Activated T-cell treated with anti-CD3 and anti-CD28 coated beads, Interleukin-2, amount 50 U/mL, for 72 hours (primary cell): ENCODE measurements at places on chromosomes 11 and 22. TPM values are rescaled to one million over a fixed set of nuclear protein-coding genes. Genes with fewer than 3 reads are reported as not detected.
A peak's percentile ranks its signal among the peaks of the same experiment; 100 is the strongest.

GRCh38 chr11:112882494-112883381 lies 78.5 kb upstream of the NCAM1 start:
- no peak overlapping the region for H3K4me3 ChIP-seq
- no peaks in the 10 kb centered on the region for H3K36me3 ChIP-seq
- H3K27ac ChIP-seq, result no peak overlapping the region
- H3K27me3 ChIP-seq, result peaks cover 4% of the 10 kb centered on the region
- no peak for DNase-seq
- no peaks in the 10 kb centered on the region for H3K4me1 ChIP-seq

DNA sequence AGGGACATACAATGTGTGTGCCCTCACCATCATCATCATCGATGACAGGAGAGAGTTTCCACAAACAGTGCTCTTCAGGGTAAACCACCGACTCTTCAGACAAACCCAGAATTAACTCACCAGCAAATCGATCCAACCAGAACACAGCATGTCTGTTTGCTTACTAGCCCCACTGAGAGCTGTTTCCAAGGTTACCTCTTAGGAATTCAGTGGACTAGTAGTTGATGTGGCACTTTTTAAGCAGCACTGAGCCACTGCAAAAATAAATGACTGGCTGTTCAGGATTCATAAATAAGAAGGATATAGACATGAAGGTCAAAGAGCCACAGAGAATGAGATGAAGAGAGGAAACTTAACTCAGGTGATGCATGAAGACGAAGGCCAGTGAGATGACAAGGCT lies 83.1 kb downstream of the PARVA start:
- H3K4me1 ChIP-seq, result no peaks in the 10 kb centered on the region
- peaks cover 5% of the 10 kb centered on the region for H3K27me3 ChIP-seq
- no peak overlapping the region for H3K4me3 ChIP-seq
- DNase-seq, result no peak
- H3K27ac ChIP-seq, result no peak overlapping the region
- H3K36me3 ChIP-seq, result no peaks in the 10 kb centered on the region

- H3K27me3 ChIP-seq, result no peaks in the 10 kb centered on the region
- no peak overlapping the region for H3K4me3 ChIP-seq
- H3K36me3 ChIP-seq, result no peaks in the 10 kb centered on the region
- H3K27ac ChIP-seq, result no peak overlapping the region
These were observed 33.5 kb downstream of the GLB1L2 start for GRCh38 chr11:134365011-134365925.

DNA sequence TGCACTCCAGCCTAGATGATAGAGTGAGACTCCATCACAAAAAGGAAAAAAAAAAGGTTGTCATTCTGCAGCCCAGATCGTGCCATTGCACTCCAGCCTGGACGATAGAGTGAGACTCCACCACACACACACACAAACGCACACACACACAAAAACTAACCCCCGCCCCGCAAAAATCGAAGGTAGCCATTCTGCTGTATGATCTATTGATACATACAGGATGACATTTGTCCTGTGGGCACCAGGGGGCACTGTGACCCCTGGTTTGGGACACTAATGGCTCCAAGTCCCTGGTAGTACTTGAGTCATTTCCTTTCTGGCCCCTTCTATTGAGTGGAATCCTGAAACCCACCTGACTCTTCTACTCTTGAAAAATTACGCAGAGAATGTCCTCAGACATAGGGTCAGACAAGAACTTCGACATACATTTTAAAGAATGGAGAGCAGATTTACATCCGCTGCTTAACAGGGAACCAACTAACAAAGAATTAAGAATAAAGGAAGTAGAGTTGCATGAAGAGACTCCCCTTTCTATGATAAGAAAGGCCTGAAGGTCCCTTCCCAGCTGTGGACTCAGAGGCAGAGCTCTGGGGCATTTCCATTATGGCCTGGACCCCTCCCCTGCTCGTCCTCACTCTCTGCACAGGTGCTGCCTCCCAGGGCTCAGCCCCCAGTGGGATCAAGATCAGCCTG lies 35.0 kb upstream of the PRAME start:
- peaks cover 5% of the 10 kb centered on the region for H3K27me3 ChIP-seq
- H3K4me3 ChIP-seq, result no peak overlapping the region
- H3K4me1 ChIP-seq, result peaks cover 4% of the 10 kb centered on the region
- H3K36me3 ChIP-seq, result no peaks in the 10 kb centered on the region
- no peak overlapping the region for H3K27ac ChIP-seq
- DNase-seq, result peak; percentile 63

Gene SLC17A6
- not detected for total RNA-seq

Gene CCDC116
- 0.22 TPM for total RNA-seq

Gene P2RY2
- total RNA-seq, result not detected

Gene NAALADL1
- 25.0 TPM for total RNA-seq

Gene SLC25A18
- not detected for total RNA-seq

Gene UPK3A
- not detected for total RNA-seq
